Kidney (tissue), 22 donors: ENCODE measurements at places on chromosomes 11 and 22. TPM values are rescaled to one million over a fixed set of nuclear protein-coding genes. Genes with fewer than 3 reads are reported as not detected.

DNA sequence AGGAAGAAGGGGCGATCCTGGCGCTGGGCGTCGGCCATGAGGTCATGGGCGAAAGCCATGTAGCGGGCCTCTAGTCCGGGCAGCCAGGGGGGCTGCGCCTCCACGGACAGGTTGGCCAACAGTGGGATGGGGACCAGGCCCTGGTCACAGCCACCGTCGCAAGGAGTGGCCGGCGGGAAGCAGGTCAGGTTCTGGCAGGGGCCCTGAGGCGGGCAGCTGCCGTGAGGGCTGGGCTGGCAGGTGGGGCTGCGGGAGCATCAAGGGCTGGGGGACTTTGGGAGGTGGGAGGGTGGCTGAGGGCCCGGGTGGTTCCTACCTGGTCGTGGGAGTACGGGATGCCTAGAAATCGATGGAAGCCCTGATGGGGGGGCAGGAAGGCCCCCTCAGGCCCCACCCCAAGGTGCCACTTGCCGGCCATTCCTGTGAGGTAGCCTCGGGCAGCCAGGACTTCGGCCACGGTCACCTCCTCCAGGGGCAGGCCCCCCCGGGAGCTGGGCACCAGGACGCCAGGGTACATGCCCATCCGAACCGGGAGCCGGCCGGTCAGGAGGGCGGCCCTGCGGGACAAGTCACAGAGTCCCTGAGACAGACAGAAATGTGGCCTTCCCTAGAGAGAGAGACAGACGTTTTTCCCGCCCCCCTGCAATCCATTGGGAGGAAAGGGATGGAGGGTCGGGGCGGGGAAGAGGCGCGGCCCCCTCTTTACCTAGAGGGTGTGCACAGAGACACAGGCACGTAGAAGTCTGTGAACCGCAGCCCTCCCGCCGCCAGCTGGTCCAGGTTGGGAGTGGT lies 906 bp downstream of the ARSA start:
- peak; percentile 41 for DNase-seq

The UBE2L3 gene
- total RNA-seq: 45.8 TPM

- no peak for DNase-seq
Measured at GRCh38 chr11:2297623-2298030, 4.1 kb downstream of the C11orf21 start.

DNA sequence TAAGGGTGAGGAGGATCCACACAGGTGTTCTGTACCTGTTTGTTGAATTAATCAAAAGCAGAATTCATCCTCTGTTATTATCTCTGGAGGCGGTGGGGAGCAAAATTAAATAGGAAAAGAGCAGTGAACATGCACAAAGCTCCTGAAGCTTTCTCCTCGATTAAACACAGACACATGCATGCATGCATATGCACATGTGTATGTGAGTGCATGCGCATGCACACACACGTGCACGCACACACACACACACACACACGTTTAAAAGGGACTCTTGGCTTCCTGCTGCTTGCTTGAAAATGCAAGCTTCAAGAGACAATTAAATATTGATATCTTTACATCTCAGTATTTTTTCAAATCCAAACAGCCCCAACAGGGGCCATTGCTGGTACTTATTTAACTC lies 462.1 kb downstream of the BUD13 start:
- no peak for DNase-seq

DNA sequence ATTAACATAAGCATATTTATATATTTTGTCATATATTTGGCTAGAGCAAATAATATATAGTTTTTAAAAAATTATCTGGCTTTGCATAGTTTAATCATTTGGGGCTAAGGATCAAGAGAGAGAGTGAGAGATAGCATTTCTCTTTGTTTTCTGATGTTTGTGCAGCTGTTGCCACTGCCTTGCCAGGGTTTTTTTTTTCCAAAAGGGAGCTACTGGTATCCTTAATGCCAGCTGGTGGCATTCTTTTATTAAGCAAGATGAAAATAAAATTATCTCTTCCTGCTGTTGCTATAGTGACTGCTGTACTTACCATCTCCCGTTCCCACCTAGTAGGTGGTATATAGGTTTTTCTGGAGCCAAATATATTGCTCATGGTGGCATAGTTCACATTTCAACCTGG lies 793.3 kb upstream of the ARHGAP42 start:
- DNase-seq: no peak

DNA sequence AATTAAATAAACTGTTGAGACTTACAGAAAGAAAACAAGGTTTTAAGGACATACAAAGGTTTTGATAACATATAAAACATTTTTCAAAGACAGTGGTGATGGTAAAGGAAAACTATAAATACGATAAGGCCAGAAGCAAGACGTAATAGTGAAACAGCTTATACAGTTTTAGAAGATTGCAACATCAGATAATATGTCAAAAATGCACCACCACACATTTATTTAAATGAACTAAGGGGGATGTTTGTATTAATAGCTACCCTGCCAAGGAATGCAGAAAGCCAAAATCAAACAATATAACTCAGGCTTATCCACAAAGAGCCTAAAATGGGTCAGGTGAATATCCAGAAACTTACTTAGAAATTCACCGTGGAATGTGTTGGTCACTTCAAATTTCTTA lies 981.6 kb upstream of the FAT3 start:
- no peak for DNase-seq

The EEF1G gene
- 1,136 TPM for total RNA-seq

DNA sequence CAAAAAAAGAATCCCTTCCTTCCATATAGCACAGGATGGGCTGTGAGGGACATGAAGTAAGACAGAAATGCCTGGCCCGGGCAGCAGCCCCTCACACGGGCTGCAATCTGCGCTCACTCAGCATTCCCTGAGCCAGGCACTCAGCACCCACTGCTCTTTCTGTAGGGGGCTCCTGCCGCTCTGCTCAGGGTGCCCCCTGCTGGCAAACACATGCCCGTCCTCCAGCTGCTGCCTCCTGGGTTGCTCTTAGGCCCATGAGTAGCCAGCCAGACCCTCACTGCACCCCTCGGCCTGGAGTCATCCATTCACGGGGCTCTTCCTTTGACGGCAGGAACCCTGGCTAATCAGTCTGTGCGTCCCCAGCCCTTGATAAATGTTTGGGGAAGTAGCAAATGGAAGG lies 6.9 kb downstream of the MCAT start:
- no peak for DNase-seq

- no peak for DNase-seq
Measured at GRCh38 chr11:78930810-78931523, 356.3 kb upstream of the NARS2 start.

- no peak for DNase-seq
Measured at GRCh38 chr11:34194576-34195335, 89.3 kb downstream of the NAT10 start.

GRCh38 chr22:49582181-49582580 lies 245.5 kb downstream of the BRD1 start:
- DNase-seq: no peak

The GRM5 gene
- total RNA-seq: 0.63 TPM

GRCh38 chr11:123179586-123179985 lies 15.5 kb downstream of the CLMP start:
- no peak for DNase-seq

GRCh38 chr11:1988667-1989317 lies 8.8 kb downstream of the H19 start:
- peak; percentile 91 for DNase-seq

The MUC5B gene
- total RNA-seq: 0.38 TPM

- peak; percentile 44 for DNase-seq
Measured at GRCh38 chr11:71563406-71563805, 2.0 kb upstream of the KRTAP5-10 start.

- no peak for DNase-seq
Measured at GRCh38 chr11:43969543-43969942, 27.1 kb downstream of the C11orf96 start.

The OR4C12 gene
- total RNA-seq: not detected

- DNase-seq: no peak
Measured at GRCh38 chr11:84012171-84012826, 726.1 kb upstream of the CCDC90B start.

GRCh38 chr11:5088556-5088955 lies 19.2 kb downstream of the OR52E1 start:
- DNase-seq: no peak

GRCh38 chr11:101944923-101945322 lies 28.6 kb upstream of the ANGPTL5 start:
- no peak for DNase-seq

GRCh38 chr11:69274531-69275016 lies 19.4 kb upstream of the MYEOV start:
- peak; percentile 91 for DNase-seq

DNA sequence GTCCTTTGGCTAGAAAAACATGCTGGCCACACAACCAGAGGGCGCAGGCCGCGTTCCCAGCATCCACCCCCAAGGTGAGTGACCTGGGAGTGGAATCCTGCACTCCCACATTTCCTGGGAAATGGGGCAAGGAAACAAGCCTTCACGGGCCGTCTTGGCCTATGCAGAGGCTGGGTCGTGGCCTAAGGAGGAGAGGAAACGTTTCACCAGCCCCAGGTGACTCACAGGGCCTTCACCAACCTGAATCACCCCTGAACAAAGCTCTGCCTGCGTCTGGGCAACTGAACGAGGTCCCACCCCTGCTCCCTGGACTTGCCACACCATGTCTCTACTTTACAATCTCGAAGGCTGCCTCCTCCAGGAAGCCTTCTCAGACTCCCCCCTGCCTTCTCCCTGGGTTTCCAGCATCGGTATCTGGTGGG lies 13.2 kb downstream of the MYH9 start:
- no peak for DNase-seq

DNA sequence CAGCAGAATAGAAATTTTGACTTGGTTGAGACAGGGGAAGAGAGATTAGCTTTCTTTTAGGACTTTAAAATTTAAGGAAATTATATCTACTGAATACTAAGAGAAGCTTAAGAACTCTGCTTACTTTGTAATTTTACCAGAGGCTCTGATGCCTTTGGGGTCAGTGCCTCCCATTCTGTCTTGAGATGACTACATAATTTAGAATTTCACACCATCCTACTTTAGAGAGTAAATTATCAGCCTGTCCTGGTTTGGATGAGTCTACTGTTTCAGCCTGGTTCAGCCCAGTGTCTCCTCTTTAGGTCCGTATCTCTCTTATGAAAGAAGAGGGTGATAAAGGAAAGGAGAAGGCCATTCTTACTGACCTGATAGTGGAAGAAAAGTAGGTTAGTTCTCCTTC lies 9.8 kb downstream of the NUCB2 start:
- no peak for DNase-seq

The PKDREJ gene
- 0.06 TPM for total RNA-seq

The TEF gene
- 34.9 TPM for total RNA-seq

DNA sequence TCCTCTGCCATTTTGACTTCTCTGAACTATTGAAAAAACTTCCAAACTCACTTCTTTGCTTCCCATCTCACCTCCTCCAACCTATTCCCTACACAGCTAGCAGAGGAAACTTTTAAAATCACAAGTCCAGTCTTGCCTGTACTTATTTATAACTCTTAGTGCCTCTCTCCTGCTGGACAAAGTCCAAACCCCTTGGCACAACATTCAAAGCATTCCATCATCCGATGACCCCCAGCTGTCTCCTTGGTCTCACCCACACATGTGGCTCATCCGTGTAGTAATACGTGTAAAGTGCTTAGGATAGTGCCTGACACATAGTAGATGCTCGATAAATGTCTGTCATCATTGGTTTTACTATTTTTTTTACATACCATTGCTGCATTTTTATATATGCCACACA lies 101.4 kb downstream of the PARVA start:
- no peak for DNase-seq

GRCh38 chr22:31263896-31264640 lies 28.2 kb downstream of the PIK3IP1 start:
- no peak for DNase-seq

The NDUFC2 gene
- total RNA-seq: 166 TPM

GRCh38 chr11:112617977-112618826 lies 343.0 kb upstream of the NCAM1 start:
- DNase-seq: no peak

The SNU13 gene
- total RNA-seq: 132 TPM

The WNT11 gene
- 2.2 TPM for total RNA-seq

The RDX gene
- 97.3 TPM for total RNA-seq

The TMEM151A gene
- 0.19 TPM for total RNA-seq

The INTS4 gene
- total RNA-seq: 34.6 TPM

GRCh38 chr11:30876663-30877396 lies 290.7 kb upstream of the MPPED2 start:
- DNase-seq: peak; percentile 44

DNA sequence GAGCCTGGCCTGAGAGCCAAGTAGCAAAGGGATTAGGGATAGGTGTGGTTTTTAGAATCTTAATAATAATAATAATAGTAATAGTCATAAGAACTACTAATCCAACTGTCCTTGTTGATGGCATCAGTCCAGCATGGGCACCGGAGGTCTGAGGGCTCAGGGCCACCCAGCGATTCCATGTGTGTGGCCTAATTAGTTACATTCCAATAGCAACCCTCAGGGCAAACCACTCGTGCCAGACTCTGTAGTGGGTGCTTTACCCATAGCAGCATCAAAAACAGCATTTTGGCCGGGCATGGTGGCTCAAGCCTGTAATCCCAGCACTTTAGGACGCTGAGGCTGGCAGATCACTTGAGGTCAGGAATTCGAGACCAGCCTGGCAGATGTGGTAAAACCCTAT lies 19.0 kb upstream of the MYH9 start:
- no peak for DNase-seq

The IL18 gene
- 25.2 TPM for total RNA-seq

- no peak for DNase-seq
Measured at GRCh38 chr11:1275021-1275420, 34.4 kb downstream of the TOLLIP start.

The MMP11 gene
- total RNA-seq: 4.4 TPM

DNA sequence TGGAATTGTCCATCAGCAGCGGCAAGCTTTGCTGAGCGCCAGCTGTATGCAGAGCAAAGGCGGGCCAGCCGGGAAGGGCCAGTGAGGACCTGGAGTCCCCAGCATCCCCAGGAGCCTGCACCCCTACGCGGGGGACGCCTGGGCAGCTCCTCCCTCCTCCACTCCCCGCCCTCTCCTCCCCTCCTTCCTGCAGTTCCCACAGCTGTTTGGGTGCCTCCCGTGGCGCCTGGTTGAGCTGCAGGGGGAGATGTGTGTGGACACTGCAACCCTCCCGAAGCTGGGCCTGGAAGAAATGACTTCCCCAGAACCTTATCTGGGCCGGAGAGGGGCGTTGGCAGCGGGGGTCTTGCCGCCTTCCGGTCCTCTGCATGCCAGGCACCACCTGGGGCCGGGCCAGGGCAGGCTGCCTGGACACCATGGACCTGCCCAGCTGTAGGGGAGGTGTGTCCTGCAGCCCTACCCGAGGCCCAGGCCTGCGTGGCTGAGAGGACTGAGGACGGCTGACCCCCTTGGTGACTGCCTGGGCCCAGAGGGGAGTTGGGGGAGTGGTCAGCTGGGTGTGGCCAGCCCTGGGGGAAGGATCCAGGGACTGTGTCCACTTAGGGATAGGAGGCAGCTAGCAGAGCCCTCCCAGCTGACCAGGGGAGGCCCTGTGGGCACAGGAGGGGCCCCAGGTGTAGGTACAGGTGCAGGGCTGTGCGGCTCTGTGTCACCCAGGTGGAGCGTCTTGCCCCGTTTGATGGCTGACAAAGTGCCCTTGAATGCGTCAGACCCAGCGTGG lies 16.8 kb upstream of the MUC6 start:
- DNase-seq: no peak

The GRIK4 gene
- total RNA-seq: 0.25 TPM

GRCh38 chr22:33271390-33272161 lies 213.4 kb upstream of the SYN3 start:
- DNase-seq: no peak

GRCh38 chr11:8777907-8778767 lies 95.5 kb downstream of the RPL27A start:
- DNase-seq: peak; percentile 46
